ENCODE measurements at places on chromosomes 5 and 9.
A peak's percentile ranks its signal among the peaks of the same experiment; 100 is the strongest.

DNA sequence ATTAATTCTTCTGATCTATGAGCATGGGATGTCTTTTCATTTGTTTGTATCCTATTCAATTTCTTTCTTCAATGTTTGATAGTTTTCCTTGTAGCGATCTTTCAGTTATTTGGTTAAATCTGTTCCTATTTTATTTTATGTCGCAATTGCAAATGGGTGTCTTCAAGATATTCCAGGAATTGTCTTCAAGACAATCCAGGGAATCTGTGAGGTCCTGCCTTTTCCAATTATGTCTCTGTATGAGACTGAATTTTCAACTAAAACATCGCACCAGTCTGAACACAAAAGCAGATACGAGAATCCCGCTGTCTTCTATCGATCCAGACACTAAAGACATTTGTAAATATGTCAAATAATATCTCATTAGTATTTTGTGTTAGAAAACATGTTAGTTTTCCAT is 485.5 kb downstream of the BNC2 start:
- no peaks in the 10 kb centered on the region for H3K4me1 ChIP-seq
- no peaks in the 10 kb centered on the region for H3K36me3 ChIP-seq
- H3K27ac ChIP-seq, result no peak overlapping the region
- no peaks in the 10 kb centered on the region for H3K27me3 ChIP-seq

GRCh38 chr5:151682240-151682639 is 4.5 kb downstream of the SPARC start:
- no peaks in the 10 kb centered on the region for H3K36me3 ChIP-seq
- H3K27ac ChIP-seq, result no peak overlapping the region
- H3K4me3 ChIP-seq, result no peak overlapping the region

DNA sequence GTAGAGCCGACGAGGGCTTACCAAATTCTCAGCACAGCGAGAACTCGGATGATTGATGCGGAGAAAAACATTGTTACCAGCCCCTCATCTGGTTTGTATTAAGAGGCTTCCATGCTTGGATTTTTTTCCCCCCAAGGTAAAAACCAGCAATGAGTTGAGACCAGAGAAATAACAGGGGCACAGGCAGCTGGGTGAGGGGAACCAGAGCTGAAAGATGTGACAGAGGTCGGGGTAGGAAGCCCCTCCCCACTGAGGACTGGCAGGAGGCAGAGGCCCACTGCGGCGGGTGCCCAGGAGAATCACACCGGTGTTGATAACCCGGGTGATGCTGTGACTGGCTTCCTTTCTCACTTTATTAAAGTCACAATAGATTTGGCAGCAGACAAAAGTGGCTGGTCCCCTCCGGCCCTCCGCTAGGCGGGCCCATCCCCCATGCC is 116.5 kb upstream of the PHYKPL start:
- no peaks in the 10 kb centered on the region for H3K27me3 ChIP-seq
- H3K27ac ChIP-seq, result no peak overlapping the region
- DNase-seq, result no peak
- no peaks in the 10 kb centered on the region for H3K4me1 ChIP-seq

DNA sequence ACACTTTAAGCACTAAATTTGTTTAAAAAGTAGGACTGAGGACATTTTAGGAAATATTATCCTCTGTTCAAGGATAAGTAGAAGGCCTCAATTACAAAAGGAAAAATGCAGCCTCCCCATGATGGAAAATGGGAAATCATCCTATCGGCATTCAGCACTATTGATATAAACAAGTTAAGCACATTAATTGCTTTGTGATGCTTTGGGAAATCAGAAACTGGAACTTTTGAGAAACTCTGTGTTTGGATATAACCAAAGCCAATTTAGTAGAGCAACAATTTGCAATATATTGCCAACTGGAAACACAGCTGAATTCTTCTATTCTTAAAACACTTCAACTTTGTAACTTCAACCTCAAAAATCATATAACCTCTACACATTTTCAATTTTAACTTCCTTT is 65.2 kb upstream of the PTGER4 start:
- DNase-seq, result no peak
- no peaks in the 10 kb centered on the region for H3K4me1 ChIP-seq
- no peaks in the 10 kb centered on the region for H3K27me3 ChIP-seq
- no peak overlapping the region for H3K4me3 ChIP-seq

- H3K4me3 ChIP-seq, result no peak overlapping the region
- H3K27ac ChIP-seq, result no peak overlapping the region
- no peaks in the 10 kb centered on the region for H3K36me3 ChIP-seq
- DNase-seq, result no peak
Measured at GRCh38 chr9:126758916-126759585, 45.8 kb upstream of the ZBTB43 start.

- H3K36me3 ChIP-seq, result peaks cover 34% of the 10 kb centered on the region
- DNase-seq, result no peak
- no peak overlapping the region for H3K4me3 ChIP-seq
- peaks cover 44% of the 10 kb centered on the region for H3K4me1 ChIP-seq
- peak overlapping the region; percentile 78 for H3K27ac ChIP-seq
Measured at GRCh38 chr5:116455061-116455460, 119.6 kb downstream of the SEMA6A start.

DNA sequence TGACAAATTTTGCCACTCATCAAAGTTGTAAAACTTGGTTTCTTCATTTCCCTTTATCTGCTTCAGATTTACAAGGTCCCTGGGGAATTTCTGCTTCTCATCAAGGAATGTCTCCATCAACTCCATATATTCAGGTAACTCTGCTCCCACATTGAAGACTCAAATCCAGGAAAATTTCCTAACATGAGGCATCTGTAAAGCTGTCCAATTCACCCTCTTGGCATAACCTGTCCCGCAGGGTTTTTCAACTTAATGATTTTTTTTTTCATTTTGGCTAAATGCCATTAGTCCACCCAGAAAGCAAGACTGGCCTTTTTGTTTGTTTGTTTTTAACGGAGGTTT is 50.2 kb upstream of the SLC30A5 start:
- DNase-seq, result peak; percentile 33
- H3K27ac ChIP-seq, result no peak overlapping the region
- no peaks in the 10 kb centered on the region for H3K36me3 ChIP-seq
- peak overlapping the region; percentile 47 for H3K4me3 ChIP-seq
- no peaks in the 10 kb centered on the region for H3K4me1 ChIP-seq

GRCh38 chr5:102863058-102863457 is 108.0 kb downstream of the PAM start:
- H3K4me3 ChIP-seq, result no peak overlapping the region
- peaks cover 25% of the 10 kb centered on the region for H3K4me1 ChIP-seq
- no peak for DNase-seq
- H3K36me3 ChIP-seq, result no peaks in the 10 kb centered on the region
- H3K27ac ChIP-seq, result no peak overlapping the region

GRCh38 chr5:139799359-139799758 is 3.8 kb downstream of the PSD2 start:
- H3K36me3 ChIP-seq, result no peaks in the 10 kb centered on the region
- no peak overlapping the region for H3K27ac ChIP-seq
- no peak overlapping the region for H3K4me3 ChIP-seq
- DNase-seq, result no peak

- peaks cover 4% of the 10 kb centered on the region for H3K4me1 ChIP-seq
- H3K27ac ChIP-seq, result no peak overlapping the region
- no peaks in the 10 kb centered on the region for H3K36me3 ChIP-seq
- H3K4me3 ChIP-seq, result no peak overlapping the region
- H3K27me3 ChIP-seq, result peaks cover 5% of the 10 kb centered on the region
- no peak for DNase-seq
Measured at GRCh38 chr9:91187311-91187964, 174.3 kb downstream of the AUH start.

DNA sequence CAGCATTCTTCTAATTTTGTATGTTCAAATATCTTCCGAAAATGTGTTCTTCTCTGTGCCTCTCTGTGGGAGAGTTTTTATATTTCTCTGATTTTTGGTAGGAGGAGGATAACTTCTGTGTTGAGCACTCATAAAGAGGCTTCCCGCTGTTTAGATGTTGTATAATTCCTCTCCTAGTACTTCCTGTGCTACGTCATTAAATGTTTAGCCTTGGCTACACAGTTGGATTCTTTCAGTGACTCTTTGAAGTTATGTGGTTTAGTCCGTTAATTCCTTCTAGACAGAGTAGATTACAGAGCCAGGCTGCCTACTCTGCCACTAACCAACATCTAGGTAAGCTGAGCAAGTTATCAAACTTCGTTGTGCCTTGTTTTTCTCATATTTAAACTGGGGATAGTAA is 302.6 kb downstream of the OSTF1 start:
- H3K27me3 ChIP-seq, result no peaks in the 10 kb centered on the region
- H3K36me3 ChIP-seq, result no peaks in the 10 kb centered on the region
- H3K4me1 ChIP-seq, result no peaks in the 10 kb centered on the region
- no peak overlapping the region for H3K4me3 ChIP-seq
- DNase-seq, result no peak
- no peak overlapping the region for H3K27ac ChIP-seq

- no peaks in the 10 kb centered on the region for H3K27me3 ChIP-seq
- H3K36me3 ChIP-seq, result no peaks in the 10 kb centered on the region
- no peaks in the 10 kb centered on the region for H3K4me1 ChIP-seq
- H3K27ac ChIP-seq, result no peak overlapping the region
- DNase-seq, result no peak
Measured at GRCh38 chr9:86491468-86492266, 137.5 kb upstream of the TUT7 start.

DNA sequence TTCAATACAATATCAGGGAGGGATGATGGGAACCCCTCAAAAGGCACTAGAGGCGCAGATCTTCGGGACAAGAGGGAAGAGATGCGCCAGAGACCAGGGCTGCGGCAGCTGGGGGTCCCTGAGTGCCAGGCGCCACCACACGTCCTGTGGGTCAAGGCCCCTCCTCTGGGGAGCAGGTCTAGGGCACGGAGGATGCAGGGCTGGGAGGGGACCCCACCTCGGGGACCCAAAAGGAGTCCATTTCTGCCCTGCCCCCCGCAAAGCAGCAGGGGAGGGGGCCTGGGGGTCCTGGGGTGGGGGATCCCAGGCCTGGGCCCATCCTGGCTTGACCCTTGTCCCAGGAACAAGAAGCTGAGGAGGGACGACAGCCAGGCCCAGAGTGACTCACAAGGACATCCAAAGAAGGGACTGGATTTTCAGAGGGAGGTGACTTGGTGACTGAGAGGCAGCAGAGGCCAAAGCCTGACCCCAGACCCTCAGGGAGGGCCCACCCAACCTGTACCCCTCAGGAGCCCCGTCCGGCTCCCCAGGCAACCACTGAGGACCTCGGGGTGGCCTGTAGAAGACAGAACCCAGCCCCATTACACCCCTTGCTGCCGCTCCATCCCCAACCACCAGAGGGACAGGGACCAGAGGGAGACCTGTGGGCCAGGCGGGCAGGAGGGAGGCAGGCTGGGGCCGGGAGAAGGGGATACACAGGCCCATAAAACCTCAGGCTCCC is 54.2 kb downstream of the LRSAM1 start:
- DNase-seq, result peak; percentile 81
- no peaks in the 10 kb centered on the region for H3K27me3 ChIP-seq
- no peaks in the 10 kb centered on the region for H3K36me3 ChIP-seq
- H3K4me3 ChIP-seq, result no peak overlapping the region

DNA sequence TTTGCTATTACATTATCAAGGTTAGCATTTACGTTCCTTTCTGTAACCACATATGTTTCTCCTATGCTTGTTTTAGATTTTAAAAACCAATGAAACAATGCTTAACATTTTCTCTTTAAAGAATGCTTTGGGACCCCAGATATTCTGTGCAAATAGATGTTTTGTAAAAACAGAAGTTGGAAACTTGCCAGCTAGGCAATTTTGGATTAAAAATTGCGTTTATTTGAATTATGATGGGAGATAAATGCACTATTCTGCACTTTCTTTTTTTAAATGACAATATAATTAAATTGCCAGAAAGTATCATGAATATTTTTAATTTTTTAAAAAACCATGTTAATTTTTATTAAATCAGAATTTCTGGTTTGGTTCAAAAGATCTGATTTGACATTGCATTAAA is 81.6 kb downstream of the MACIR start:
- no peaks in the 10 kb centered on the region for H3K27me3 ChIP-seq
- H3K36me3 ChIP-seq, result no peaks in the 10 kb centered on the region
- H3K4me1 ChIP-seq, result no peaks in the 10 kb centered on the region
- no peak overlapping the region for H3K4me3 ChIP-seq
- no peak for DNase-seq
- no peak overlapping the region for H3K27ac ChIP-seq

DNA sequence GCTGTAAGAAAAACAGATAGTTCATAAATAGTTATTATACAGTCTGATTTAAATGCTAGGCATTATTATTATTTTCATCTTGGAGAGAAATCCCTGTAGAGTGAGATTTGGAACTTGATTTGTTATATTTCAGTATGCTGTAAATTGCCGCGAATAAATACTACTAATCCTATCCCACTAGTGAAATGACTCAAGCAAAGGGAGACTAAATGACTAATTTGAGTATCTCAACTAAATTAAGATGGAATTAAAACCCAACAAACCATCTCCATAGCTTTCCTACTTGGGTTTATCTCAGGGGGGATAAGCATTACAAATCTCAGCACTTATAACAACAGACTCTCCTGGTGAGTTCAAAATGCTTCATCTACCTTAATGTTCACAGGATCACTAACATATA is 206.0 kb downstream of the MCTP1 start:
- no peak for DNase-seq
- no peaks in the 10 kb centered on the region for H3K27me3 ChIP-seq
- H3K36me3 ChIP-seq, result no peaks in the 10 kb centered on the region
- H3K4me3 ChIP-seq, result no peak overlapping the region
- H3K4me1 ChIP-seq, result peaks cover 19% of the 10 kb centered on the region

DNA sequence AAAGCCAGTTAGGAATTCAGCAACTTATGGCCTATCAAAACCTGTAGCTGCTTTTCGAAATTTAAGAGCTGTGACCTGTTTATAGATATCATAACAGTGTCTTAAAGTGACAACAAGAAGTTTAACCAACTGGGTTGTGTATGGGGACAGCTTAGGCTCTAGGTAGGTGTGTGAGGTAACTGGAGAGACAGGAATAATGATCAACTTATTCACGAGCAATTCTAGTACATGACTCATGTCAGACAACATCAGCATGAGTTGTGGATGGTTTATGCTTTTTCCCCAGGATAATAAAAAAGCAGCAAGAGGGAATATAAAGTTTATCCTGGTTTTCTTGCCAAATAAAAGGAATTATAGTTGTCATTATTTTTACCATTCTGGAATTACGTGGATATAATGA is 88.6 kb downstream of the GDNF start:
- no peaks in the 10 kb centered on the region for H3K27me3 ChIP-seq
- no peaks in the 10 kb centered on the region for H3K4me1 ChIP-seq
- no peak for DNase-seq

GRCh38 chr5:83564069-83564749 is 92.7 kb downstream of the VCAN start:
- H3K27ac ChIP-seq, result no peak overlapping the region
- peak; percentile 57 for DNase-seq
- H3K36me3 ChIP-seq, result peaks cover 14% of the 10 kb centered on the region
- no peaks in the 10 kb centered on the region for H3K27me3 ChIP-seq
- H3K4me3 ChIP-seq, result no peak overlapping the region
- H3K4me1 ChIP-seq, result no peaks in the 10 kb centered on the region

DNA sequence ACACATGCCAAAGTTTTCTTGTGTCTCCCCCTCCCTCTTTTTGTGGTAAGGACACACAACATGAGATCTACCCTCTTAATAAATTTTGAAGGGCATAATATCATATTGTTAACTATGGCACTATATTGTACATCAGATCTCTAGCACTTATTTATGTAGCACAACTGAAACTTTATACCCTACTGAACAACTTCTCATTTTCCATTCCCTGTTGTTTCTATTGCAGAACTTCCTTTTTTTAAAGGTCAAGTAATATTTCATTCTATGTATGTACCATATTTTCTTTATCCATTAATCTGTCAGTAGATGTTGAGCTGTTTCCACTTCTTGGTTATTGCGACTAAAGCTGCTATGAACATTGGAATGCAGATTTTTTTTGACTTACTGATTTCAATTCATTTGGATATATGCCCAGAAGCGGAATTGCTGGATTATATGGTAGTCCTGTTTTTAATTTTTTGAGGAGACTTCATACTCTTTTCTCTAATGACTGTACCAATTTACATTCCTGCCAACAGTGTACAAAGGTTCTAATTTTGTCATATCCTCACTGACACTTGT is 305.3 kb downstream of the PRR16 start:
- no peaks in the 10 kb centered on the region for H3K36me3 ChIP-seq
- no peak overlapping the region for H3K4me3 ChIP-seq
- no peaks in the 10 kb centered on the region for H3K27me3 ChIP-seq
- DNase-seq, result no peak

Measured in GM23338 (cell line).